ENCODE measurements at places on chromosomes 7 and 10.

DNA sequence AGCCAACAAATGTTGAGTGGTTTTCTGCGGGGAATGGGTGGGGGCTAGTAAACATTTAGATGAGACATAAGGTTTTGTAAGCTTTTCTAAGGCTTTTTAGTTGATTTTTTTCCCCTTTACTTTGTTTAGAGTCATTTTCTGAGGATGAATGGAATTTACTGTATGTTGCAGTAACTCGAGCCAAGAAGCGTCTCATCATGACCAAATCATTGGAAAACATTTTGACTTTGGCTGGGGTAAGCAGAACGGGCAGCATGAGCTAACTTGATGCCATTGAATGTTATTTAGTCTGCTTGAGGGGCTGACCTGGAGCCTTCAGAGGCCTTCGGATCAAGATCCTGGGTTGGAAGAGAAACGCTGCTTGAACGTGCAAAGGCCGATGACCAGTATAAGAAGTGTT lies 37.3 kb downstream of the FBH1 start:
- DNase-seq, result no peak

DNA sequence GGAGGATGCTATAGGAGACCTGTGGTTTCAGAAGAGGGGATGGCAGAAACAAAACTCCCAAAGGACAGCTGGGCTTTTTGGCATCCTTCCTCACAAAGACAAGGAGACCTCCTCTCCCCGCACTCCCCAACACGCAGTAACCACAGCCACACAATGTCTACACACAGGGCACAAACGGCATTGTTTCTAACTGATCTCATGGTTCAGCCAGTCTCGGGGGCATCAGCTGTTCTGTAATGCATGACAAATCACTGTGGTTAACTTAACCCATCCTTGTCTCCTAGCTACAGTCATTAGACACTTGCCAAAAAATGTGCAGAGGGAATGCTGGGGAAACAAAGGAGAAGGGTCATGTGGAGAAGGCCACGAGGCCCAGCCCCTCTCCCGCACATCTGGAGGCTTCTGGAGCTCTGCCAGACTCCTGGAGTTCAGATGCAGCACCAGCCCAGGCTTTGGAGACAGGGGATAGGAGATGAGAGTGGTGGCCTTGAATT lies 7.6 kb upstream of the ADAMTS14 start:
- DNase-seq, result no peak

GRCh38 chr7:1040790-1041189 lies 3.6 kb upstream of the GPR146 start:
- no peak for DNase-seq

DNA sequence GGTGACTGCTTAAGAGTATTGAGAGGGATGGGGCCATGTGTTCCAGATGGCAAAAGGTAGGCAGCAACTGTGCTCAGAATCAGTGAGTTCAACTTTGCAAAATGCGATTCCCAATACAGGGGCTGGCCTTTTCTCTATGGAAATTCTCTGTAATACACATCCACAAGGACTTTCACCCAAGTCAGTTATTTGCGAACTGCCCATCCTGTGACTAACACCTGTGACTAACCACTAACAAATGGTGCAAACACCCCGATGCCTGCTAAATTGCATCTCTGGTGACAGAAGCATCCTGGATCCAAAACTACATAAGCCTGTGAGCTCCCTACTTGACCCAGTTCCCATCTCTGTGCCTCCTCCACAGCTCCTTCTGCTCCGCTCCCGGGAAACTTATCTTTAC lies 9.0 kb upstream of the CUZD1 start:
- no peak for DNase-seq

DNA sequence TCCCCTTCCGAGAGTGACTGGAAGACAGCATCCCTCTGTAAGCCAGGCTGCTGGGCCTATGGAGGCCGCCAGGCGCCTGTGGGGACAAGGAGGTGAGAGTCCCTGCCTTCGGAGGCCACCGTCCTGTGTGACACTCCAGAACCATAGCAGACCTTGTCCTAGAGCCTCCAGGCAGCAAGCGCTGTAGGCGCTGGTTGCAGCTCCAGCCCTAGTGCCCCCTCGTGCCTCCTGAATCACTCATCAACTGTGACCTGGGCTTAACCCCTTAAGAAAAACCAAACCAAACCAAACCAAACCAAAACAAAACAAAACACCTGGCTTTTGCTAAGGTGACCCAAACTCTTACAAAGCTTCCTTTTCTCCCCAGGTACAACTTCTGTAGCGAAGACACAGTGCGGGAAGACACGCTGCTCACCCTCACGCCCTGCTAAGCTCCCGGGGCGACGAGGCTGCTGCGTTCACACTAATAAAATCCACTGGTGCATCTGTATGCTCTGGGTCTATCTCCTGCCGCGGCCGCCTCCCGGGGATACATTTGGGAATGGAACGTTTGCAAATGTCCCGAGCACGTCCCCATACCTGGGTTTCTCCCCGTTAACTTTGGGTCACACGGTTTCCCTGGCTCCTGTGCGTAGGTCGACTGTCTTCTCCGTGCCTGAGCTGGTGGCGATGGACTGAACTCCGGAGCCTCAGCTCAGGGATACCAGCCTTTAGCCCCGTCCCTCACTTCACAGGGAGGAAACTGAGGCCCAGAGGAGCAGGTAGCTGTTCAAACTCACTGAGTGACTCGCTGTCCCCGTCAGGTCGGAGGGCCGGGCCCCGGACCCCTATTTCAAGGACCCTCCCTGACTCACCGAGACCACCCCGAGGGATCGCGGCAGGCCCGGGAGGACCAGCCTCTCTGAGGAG lies 11.8 kb upstream of the PNLIPRP2 start:
- DNase-seq, result no peak

All from T follicular helper cell (primary cell).